ENCODE measurements at places on chromosomes 5 and 9. TPM values are rescaled to one million over a fixed set of nuclear protein-coding genes. Genes with fewer than 3 reads are reported as not detected.

- H3K27me3 ChIP-seq, result no peaks in the 10 kb centered on the region
- H3K27ac ChIP-seq, result no peak overlapping the region
- no peak for DNase-seq
- no peaks in the 10 kb centered on the region for H3K4me1 ChIP-seq
Observed at GRCh38 chr5:16943846-16944678, 8.0 kb upstream of the MYO10 start.

The TMEM232 gene
- total RNA-seq, result 1.1 TPM

- no peak overlapping the region for H3K27ac ChIP-seq
- no peak for DNase-seq
- H3K4me1 ChIP-seq, result no peaks in the 10 kb centered on the region
- H3K4me3 ChIP-seq, result no peak overlapping the region
- H3K27me3 ChIP-seq, result no peaks in the 10 kb centered on the region
- no peaks in the 10 kb centered on the region for H3K36me3 ChIP-seq
Observed at GRCh38 chr5:99949361-99949760, 585.8 kb upstream of the FAM174A start.

The C7 gene
- not detected for total RNA-seq

GRCh38 chr9:88678431-88678830, 143.5 kb downstream of the NXNL2 start:
- H3K4me1 ChIP-seq, result no peaks in the 10 kb centered on the region
- no peak overlapping the region for H3K27ac ChIP-seq
- H3K27me3 ChIP-seq, result no peaks in the 10 kb centered on the region
- no peak overlapping the region for H3K4me3 ChIP-seq
- no peak for DNase-seq

The SPINK1 gene
- not detected for total RNA-seq

DNA sequence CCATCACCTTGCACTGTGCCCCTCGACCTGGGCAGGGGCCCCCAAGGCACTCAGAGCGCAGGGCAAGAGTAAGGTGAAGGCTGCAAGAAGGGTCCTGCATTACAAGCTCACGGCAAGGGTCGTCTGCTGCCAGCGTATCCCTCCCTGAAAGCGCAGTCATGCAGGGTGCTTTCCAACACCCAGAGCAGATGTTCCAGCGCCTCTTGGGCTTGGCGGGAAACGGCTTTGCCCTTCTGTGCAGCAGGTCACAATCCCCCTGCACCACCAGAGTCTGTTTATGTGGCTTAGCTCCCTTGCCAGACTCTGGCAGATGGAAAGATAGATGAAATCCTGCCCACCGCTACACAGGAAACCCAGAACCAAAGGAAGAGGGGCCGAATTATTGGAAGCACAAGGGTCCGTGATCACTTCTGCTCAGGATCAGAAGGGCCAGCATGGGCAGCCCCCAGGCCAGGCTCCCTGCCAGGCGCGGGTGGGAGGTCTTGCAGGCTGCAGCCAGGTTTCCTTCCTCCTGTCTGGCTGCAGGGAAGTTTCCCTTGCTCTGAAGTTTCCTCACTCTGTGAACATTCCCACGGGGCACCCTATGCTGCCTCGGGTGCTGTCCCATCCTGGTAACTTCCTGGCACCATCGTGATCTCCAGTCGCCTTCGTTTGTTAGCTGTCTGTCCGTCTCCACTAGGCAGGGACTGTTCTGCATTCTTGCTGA, 132.2 kb downstream of the ZNF354C start:
- no peak overlapping the region for H3K27ac ChIP-seq
- no peaks in the 10 kb centered on the region for H3K27me3 ChIP-seq
- DNase-seq, result no peak
- no peaks in the 10 kb centered on the region for H3K4me1 ChIP-seq

The SAXO1 gene
- total RNA-seq, result not detected

DNA sequence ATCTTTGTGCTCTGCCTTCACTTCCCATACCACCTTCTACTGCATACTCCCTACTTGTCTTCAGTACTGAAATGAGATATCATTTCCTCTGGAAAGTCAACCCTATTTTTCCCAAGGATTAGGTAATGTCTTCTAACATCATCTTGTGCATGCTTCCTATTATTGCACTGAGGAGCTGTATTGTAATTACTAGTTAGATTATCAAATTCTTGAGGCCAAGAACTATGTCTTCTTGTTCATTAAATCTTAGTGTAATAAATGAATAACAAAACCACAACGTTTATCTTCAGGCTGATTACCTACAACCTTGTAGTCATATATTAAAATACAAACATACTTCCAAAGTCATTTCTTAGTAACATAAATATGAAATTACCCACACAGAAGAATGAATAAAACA, 87.9 kb upstream of the POU5F2 start:
- H3K4me1 ChIP-seq, result no peaks in the 10 kb centered on the region
- no peaks in the 10 kb centered on the region for H3K27me3 ChIP-seq
- DNase-seq, result no peak
- H3K4me3 ChIP-seq, result no peak overlapping the region
- no peak overlapping the region for H3K27ac ChIP-seq
- peaks cover 5% of the 10 kb centered on the region for H3K36me3 ChIP-seq

DNA sequence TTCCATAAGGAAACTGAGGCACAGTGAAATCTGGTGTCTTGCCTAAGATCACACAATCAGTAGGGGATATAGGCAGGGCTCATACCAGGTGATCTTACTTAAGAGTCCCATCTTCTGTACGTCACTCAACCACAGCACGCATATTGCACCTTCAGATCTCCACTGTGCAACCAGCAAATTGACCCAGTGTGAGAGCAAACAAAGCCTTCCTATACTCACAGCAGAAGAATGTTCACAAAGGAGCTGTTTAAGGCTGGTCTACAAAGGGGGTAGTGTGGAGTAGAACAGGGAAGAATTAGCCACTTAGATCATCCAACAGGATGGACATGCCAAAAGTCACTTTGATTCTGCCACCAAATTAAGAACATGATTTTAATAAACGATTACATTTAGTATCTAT, 305.9 kb downstream of the SLIT3 start:
- no peak overlapping the region for H3K4me3 ChIP-seq
- H3K27me3 ChIP-seq, result no peaks in the 10 kb centered on the region
- H3K4me1 ChIP-seq, result no peaks in the 10 kb centered on the region
- DNase-seq, result no peak
- H3K27ac ChIP-seq, result no peak overlapping the region

The ALDH7A1 gene
- 0.71 TPM for total RNA-seq

DNA sequence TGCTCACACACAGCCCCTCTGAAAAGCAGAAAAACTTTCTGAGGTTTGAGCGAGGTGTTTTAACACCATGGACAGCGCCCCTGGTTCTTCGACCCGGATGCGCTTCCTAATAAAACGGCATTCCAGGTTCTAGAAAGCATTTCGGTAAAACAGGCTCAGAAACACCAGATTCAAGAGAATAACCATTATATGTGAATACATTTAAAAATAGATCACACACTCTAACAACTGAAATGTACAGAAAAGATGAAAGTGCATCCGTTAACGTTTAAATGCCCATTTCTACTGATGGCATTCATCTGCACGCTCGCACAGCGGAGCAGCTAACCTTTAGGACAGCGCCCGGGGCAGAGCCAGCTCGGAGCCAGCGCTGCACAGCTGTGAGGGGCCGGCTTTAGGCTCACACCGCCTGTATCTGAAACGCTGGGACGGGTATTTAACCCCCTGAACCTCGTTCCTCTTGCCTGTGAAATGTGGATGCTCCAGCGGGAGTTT, 26.3 kb upstream of the TENT4A start:
- H3K27ac ChIP-seq, result no peak overlapping the region
- H3K27me3 ChIP-seq, result peaks cover 43% of the 10 kb centered on the region
- DNase-seq, result no peak

- no peaks in the 10 kb centered on the region for H3K4me1 ChIP-seq
- H3K4me3 ChIP-seq, result no peak overlapping the region
- no peaks in the 10 kb centered on the region for H3K36me3 ChIP-seq
- no peak overlapping the region for H3K27ac ChIP-seq
- DNase-seq, result no peak
- no peaks in the 10 kb centered on the region for H3K27me3 ChIP-seq
Observed at GRCh38 chr5:179268966-179269693, 76.1 kb downstream of the ADAMTS2 start.

- no peaks in the 10 kb centered on the region for H3K36me3 ChIP-seq
- peaks cover 15% of the 10 kb centered on the region for H3K4me1 ChIP-seq
- H3K27ac ChIP-seq, result no peak overlapping the region
- H3K27me3 ChIP-seq, result peaks cover 31% of the 10 kb centered on the region
Observed at GRCh38 chr5:58582019-58582802, 664 bp upstream of the RAB3C start.

The NRARP gene
- total RNA-seq, result 0.75 TPM

The CDH6 gene
- not detected for total RNA-seq

DNA sequence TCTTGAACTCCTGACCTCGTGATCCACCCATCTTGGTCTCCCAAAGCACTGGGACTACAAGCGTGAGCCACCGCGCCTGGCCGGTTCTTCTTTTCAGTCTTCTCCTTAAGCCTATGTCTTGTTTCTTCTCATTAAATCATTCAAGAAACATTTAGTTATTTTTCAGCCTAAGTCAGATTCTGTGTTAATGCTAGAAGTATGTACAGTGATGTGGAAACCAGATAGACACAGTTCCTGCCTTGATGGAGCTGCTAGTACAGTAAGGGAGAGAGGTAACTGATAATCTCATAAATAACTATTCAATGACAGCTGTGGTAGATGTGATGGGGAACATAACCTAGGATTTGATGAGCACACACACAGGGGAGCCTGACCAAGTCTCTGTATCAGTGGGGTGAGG, 46.3 kb upstream of the NR3C1 start:
- H3K4me1 ChIP-seq, result peaks cover 18% of the 10 kb centered on the region
- H3K27me3 ChIP-seq, result no peaks in the 10 kb centered on the region
- no peak for DNase-seq
- no peak overlapping the region for H3K4me3 ChIP-seq

DNA sequence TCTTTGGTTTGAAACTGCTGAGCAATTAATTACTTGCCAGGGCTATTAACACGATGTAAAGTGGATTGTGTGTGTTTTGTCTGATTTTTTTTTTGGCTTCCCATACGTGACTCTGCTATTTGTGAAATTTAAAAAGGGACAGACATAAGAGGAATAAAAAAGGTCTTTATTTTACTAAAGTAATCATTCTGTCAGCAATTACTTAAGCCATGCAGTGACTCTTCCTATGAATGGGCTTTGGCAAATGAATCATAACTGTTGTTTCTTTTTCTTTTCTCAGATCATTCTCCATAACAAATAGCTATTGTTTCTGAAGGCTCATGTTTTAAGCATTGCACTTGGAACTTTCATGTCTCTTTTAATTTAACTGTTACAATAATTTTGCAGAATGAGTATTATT, 461.3 kb upstream of the RORB start:
- DNase-seq, result no peak
- H3K27me3 ChIP-seq, result no peaks in the 10 kb centered on the region
- H3K27ac ChIP-seq, result no peak overlapping the region

The SLC36A1 gene
- total RNA-seq, result 5.4 TPM

DNA sequence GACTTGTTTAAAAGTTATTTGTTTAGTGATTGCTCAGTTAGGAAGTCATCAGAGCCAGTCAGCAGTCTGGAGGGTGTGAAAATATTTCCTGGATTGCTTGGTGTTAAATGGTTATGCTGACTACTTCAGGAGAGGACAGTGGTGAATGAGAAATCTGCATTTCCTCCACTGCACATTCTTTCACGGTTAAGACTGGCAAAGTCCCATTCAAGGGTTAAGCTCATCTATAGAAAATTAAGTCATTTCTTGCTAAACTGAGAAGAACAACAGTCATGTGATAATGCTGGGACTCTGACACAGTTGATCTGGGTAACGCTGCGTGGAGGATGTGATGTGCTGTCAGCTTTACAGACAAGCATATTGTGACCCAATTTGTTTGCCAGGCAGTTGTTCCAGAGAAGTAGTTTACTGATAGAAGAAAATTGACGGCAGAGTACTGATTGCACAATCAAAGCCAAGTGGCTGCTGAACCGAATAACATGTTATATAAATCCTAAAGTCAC, 80.4 kb downstream of the GRAMD2B start:
- no peak overlapping the region for H3K4me3 ChIP-seq
- peaks cover 8% of the 10 kb centered on the region for H3K4me1 ChIP-seq
- H3K27me3 ChIP-seq, result no peaks in the 10 kb centered on the region
- DNase-seq, result no peak
- H3K36me3 ChIP-seq, result no peaks in the 10 kb centered on the region
- peak overlapping the region; percentile 40 for H3K27ac ChIP-seq
